ENCODE measurements at places on chromosomes 16 and 17.

GRCh38 chr16:68422396-68422960 lies 25.8 kb downstream of the SMPD3 start:
- DNase-seq = no peak

GRCh38 chr17:73609758-73610157 lies 34.5 kb downstream of the SDK2 start:
- DNase-seq = no peak

- DNase-seq = no peak
Observed at GRCh38 chr17:2466931-2467330, 44.8 kb downstream of the METTL16 start.

DNA sequence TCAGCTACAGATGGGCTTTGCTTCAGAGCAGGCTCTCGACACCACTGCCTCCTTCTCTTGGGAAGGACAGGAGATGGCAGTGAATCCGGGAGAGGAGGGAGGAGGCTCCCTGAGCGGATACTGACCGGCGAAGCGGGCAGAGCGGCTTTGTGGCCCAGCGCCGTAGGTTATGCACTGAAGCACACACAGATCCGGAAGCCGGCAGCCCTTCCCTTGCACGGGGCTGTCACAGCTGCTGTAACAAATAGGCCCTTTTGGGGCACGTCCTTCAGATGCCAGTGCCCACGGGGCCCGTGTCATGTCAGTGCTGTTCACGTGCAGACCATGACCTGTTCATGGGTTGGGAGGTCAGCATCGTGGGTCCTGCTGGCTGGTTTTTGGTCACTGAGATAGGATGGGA lies 144.7 kb upstream of the CHMP6 start:
- DNase-seq = no peak

DNA sequence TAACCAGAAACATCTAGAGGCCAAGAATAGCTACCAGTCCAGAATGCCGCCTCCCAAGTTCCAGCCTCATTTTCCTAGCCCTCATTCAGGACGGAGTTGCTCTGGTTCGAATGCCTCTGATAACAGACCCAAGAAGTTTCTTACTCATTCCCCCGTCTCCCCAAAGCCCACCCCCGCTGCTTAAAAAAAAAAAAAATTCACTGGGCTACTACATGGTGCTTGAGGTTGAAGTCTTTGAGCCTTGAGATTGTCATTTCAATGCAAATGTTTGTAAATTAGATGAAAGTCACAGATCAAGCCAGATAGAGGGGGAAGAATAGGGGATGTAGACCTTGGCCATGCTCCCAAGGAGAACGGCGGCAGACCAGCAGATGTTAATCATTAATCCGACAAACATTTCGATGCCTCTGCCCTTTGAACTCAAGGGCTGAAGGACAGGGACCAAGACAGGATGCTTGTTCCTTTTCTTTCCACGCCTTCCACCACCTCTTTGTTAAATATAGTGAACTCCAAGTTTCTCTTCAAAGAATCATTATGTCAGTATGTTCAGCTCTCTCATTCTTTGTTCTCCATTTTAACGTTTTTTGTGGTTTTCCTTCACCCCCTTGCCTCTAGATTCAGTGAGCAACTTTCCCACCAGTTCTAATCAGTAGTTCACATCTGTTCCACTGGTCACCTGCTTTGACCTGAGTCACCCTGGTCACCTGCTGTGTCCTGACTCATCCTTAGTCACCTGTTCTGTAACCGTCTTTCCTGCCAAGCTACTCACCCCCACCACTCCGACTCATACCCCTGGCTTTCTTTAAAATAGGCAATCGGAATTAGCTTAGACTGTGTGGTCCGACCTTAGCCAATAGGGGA lies 190.3 kb downstream of the CPPED1 start:
- no peak for DNase-seq
